ENCODE measurements at places on chromosomes 11 and 22.

GRCh38 chr22:19565382-19566278 lies 41.4 kb upstream of the CLDN5 start:
- no peaks in the 10 kb centered on the region for H3K27me3 ChIP-seq
- no peak for DNase-seq
- H3K4me1 ChIP-seq = peaks cover 7% of the 10 kb centered on the region
- no peak overlapping the region for H3K4me3 ChIP-seq

- no peak overlapping the region for H3K27ac ChIP-seq
- no peak overlapping the region for H3K4me3 ChIP-seq
- no peaks in the 10 kb centered on the region for H3K27me3 ChIP-seq
Measured at GRCh38 chr11:123239191-123240150, 44.4 kb upstream of the CLMP start.

DNA sequence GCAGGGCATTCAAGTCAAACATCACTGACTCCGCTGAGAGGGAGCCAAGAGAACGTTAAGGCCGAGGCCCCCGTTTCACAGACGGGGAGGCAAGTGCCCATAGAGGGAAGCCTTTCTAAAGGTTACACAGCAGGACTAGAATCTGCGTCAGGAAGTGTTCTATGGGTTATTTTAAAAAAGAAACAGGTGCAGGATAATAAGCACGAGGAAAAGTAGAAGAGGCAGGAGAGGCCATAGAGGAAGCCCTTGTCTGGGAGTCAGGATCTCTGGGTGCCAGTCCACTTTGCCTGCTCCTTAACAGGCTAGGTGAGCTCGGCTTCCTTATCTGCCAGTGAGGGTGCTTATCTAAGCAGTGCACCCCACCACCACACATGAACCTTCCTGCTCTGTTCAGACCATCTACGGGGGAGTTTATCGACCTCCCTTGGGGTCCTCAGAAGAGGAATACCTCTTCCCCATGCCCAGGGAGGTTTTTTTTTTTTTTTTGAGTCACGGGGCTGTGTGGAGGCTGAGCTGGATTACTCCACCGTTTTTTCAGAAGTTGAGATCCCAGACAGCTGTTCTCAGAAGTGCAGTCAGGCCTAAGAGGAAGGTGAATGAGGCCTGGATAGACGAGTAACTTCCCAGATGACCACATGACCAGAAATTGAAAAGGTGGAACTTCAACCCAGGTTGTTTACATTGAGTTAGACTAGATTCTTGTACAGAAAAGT lies 1.2 kb upstream of the FCHSD2 start:
- DNase-seq = no peak
- H3K27ac ChIP-seq = peak overlapping the region; percentile 89
- no peaks in the 10 kb centered on the region for H3K36me3 ChIP-seq
- H3K4me1 ChIP-seq = peaks cover 19% of the 10 kb centered on the region

DNA sequence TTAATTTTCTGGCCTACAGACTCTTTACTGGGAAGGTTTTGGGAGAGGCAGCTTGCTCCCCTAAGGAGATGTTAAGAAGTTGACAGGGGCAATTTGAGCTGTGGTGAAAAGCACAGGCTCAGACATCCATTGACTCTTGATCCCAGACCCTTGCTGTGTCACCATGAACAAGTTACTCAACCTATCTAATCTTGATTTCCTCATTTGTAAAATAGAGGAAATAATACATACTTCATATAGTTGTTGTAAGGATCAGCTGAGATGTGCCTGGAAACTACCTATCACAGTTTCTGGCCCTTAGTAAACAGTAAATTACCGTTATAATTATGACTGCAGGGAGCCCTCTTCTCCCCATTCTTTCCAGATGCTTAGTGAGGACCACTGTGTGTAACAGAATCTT lies 16.6 kb upstream of the SCGB1D4 start:
- H3K4me1 ChIP-seq = no peaks in the 10 kb centered on the region
- H3K36me3 ChIP-seq = no peaks in the 10 kb centered on the region
- H3K27ac ChIP-seq = no peak overlapping the region
- DNase-seq = no peak

DNA sequence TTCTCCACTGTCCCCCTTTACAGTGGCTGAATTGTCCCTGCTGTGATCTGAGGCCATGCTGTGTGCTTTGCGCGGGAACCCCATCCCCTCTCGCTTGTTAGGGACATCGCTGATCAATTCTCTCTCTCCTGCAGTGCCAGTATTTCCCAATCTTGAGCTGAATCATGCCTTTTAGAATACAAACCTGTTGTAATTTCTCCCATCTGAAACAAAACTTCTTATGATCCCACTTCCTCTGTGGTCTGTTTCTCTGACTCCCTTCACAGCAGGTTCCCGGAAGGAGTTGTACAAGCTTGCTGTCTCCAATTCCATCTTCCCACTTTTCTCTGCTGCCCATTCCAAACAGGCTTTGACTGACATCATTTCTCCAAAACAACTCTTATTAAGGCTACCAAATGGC lies 16.8 kb downstream of the ADAMTS15 start:
- H3K4me3 ChIP-seq = no peak overlapping the region
- no peak overlapping the region for H3K27ac ChIP-seq
- no peak for DNase-seq
- no peaks in the 10 kb centered on the region for H3K36me3 ChIP-seq
- no peaks in the 10 kb centered on the region for H3K4me1 ChIP-seq
- no peaks in the 10 kb centered on the region for H3K27me3 ChIP-seq

- no peak for DNase-seq
- H3K4me3 ChIP-seq = no peak overlapping the region
- H3K27me3 ChIP-seq = no peaks in the 10 kb centered on the region
- H3K27ac ChIP-seq = no peak overlapping the region
- H3K4me1 ChIP-seq = no peaks in the 10 kb centered on the region
- no peaks in the 10 kb centered on the region for H3K36me3 ChIP-seq
Measured at GRCh38 chr11:99632969-99633368, 612.2 kb downstream of the CNTN5 start.

DNA sequence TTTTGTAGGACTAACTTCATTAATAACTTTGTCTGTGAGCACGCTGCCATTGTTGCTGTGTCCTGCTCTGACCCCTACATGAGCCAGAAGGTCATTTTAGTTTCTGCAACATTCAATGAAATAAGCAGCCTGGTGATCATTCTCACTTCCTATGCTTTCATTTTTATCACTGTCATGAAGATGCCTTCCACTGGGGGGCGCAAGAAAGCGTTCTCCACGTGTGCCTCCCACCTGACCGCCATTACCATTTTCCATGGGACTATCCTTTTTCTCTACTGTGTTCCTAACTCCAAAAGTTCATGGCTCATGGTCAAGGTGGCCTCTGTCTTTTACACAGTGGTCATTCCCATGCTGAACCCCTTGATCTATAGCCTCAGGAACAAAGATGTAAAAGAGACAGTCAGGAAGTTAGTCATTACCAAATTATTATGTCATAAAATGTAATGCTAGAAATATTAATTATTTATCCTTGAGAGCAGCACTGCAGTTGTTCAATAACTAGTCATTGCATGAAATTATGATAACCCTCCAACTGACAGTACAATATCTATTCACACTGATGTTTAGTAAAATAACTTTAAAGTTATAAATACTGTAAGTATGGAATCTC lies 46.4 kb upstream of the OR5D13 start:
- no peaks in the 10 kb centered on the region for H3K27me3 ChIP-seq
- no peaks in the 10 kb centered on the region for H3K36me3 ChIP-seq
- H3K27ac ChIP-seq = no peak overlapping the region
- no peaks in the 10 kb centered on the region for H3K4me1 ChIP-seq

- DNase-seq = no peak
- no peaks in the 10 kb centered on the region for H3K36me3 ChIP-seq
- 0 out of 2 replicates have a peak, but pooled peaks cover 2% of the 10 kb centered on the region for H3K4me1 ChIP-seq
- no peak overlapping the region for H3K27ac ChIP-seq
Measured at GRCh38 chr11:14346303-14346955, 12.6 kb downstream of the RRAS2 start.

DNA sequence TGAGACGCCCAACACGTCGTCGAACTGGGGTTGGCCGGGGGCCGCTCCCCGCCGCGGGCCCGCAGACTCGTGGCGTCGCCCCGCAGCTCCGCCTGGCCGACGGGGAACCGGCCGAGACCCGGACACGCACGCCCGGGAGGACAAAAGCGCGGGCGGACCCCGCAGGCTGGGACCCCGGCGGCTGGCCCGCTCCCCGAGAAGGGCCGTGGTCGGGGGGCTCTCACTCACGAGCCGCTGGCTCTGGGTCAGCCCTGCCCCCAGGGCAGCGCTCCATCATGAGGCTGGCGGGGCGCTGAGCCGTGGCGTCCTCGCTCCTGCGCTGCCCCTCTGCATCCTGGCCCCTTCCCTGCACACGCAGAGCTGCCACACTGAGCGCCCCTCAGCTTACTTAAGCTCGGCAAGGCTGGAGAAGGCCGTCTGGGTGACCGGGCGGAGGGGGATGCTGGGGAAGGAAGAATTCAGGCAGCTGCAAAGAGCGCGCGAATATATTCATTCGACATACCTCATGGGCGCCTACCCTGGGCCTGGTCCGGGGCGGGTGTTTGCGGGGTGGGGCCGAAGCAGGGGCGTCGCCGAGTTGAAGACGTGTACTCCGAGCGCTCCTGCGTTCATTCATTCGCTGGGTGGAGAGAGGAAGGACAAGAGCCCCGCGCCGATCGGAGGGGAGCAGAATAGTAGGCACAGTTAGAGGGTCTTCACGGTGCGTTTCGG lies 579 bp upstream of the CYB5R2 start:
- H3K4me1 ChIP-seq = peaks cover 14% of the 10 kb centered on the region
- peak overlapping the region; percentile 55 for H3K4me3 ChIP-seq
- DNase-seq = no peak
- H3K27ac ChIP-seq = peak overlapping the region; percentile 37

GRCh38 chr22:19870153-19871022 lies 15.7 kb upstream of the GNB1L start:
- H3K27me3 ChIP-seq = no peaks in the 10 kb centered on the region
- DNase-seq = no peak
- H3K27ac ChIP-seq = peak overlapping the region; percentile 44
- peaks cover 28% of the 10 kb centered on the region for H3K4me1 ChIP-seq
- no peak overlapping the region for H3K4me3 ChIP-seq
- H3K36me3 ChIP-seq = no peaks in the 10 kb centered on the region

DNA sequence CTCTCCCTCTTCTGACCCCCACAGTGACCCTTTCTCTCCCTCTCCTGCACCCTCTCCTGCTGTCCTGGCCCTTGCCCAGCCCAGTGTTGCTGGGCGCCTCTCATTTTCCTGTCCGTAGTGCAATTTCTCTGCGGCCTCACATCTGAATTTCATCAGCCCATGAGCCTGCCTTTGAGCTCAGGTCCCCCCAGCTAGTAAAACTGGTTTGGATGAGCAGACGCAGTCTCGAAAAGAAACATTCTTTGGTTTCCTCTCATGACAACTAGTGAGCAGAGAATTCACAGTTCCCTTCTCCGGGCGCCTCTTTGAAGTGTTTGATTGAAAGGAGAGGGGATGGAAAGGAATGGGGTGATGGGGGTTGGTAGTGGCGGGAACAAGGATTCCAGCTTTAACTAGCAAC lies 126.0 kb upstream of the CADM1 start:
- no peaks in the 10 kb centered on the region for H3K4me1 ChIP-seq
- no peaks in the 10 kb centered on the region for H3K36me3 ChIP-seq
- no peak overlapping the region for H3K27ac ChIP-seq
- no peaks in the 10 kb centered on the region for H3K27me3 ChIP-seq
- DNase-seq = no peak

DNA sequence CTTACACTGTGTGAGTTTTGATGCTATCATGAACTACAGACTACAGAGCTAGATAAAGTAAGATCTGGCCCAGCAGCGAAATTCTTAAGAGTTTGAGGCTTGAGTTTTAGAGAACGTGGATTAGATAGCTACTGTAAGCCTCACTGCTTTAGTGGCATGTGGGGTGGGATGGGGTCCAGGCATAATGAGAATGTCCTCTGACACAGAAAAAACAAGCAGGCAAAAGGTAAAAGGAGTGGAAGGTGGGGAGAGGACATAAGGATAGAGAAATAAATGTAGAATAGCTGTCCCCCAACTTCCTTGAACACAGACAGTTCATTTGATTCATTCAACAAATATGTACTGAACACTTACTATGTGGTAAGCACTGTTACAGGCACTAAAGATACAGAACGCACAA lies 324.5 kb upstream of the PITPNB start:
- H3K27me3 ChIP-seq = no peaks in the 10 kb centered on the region
- no peak overlapping the region for H3K27ac ChIP-seq

GRCh38 chr22:21832291-21833290 lies 34.9 kb downstream of the MAPK1 start:
- H3K36me3 ChIP-seq = no peaks in the 10 kb centered on the region
- no peaks in the 10 kb centered on the region for H3K4me1 ChIP-seq
- DNase-seq = no peak
- no peak overlapping the region for H3K4me3 ChIP-seq

GRCh38 chr22:45310331-45310976 lies 720 bp downstream of the FAM118A start:
- no peaks in the 10 kb centered on the region for H3K27me3 ChIP-seq
- peaks cover 7% of the 10 kb centered on the region for H3K4me1 ChIP-seq

- H3K27me3 ChIP-seq = no peaks in the 10 kb centered on the region
- no peaks in the 10 kb centered on the region for H3K36me3 ChIP-seq
- peaks cover 16% of the 10 kb centered on the region for H3K4me1 ChIP-seq
Measured at GRCh38 chr11:100777103-100777502, 90.0 kb downstream of the ARHGAP42 start.

- H3K27ac ChIP-seq = no peak overlapping the region
- no peak overlapping the region for H3K4me3 ChIP-seq
- peak; percentile 17 for DNase-seq
- H3K36me3 ChIP-seq = no peaks in the 10 kb centered on the region
- no peaks in the 10 kb centered on the region for H3K27me3 ChIP-seq
Measured at GRCh38 chr22:22030493-22031182, 48.1 kb upstream of the TOP3B start.

DNA sequence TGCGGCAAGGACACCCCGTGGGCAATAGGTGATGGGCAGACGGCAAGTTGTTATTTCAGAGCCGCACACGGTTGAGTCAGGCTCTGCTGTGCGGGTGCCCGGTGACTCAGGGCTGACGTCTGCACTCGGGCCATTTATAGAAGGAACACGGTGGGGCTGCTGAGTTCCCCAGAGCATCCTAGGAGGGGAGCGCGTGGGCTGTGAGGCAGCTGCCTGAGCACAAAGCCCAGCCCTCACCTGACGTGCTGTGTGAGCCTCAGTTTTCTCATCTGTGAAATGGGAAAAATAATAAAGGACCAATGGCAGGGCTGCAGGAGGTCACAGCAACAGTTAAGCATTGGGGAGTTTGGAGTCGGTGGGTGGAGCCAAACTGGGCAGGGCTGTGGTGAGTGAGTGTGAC lies 11.3 kb upstream of the RHOD start:
- no peak overlapping the region for H3K4me3 ChIP-seq
- H3K36me3 ChIP-seq = no peaks in the 10 kb centered on the region
- H3K27me3 ChIP-seq = no peaks in the 10 kb centered on the region

DNA sequence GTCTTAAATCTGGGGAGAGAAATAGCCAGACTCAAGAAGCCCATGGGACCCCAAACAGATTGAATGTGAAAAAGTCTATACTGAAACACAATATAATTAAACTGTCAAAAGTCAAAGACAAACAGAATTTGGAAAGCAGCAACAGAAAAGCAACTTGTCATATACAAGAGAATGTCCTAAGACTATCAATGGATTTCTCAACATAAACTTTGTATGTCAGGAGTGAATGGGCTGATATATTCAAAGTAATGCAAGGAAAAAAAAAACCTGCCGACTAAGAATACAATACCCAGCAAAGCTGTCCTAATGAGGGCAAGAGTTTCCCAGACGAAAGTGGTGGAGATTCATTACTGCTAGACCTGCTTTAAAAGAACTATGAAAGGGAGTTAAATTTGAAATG lies 73.2 kb downstream of the TBC1D22A start:
- H3K4me1 ChIP-seq = no peaks in the 10 kb centered on the region
- no peak overlapping the region for H3K27ac ChIP-seq
- H3K36me3 ChIP-seq = no peaks in the 10 kb centered on the region
- DNase-seq = no peak
- H3K27me3 ChIP-seq = no peaks in the 10 kb centered on the region

Data from Panc1 (cell line).